ENCODE measurements at places on chromosomes 7 and 10.

GRCh38 chr7:17769918-17770317 is 170.4 kb downstream of the SNX13 start:
- peak; percentile 59 for DNase-seq

DNA sequence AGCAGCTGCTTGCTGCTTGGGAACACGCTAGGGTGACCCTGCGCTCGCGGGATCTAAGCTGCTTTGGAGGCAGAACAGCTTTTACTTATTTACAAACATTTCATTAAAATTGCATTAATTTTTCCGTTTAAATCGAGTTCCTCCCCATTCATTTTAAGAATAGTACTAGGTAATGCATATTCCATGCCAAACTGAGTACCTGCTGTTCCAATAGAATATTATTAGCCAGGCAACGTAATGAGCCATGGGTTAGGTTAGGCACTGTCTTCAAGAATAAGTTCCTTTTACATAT is 860 bp downstream of the EXOC6 start:
- no peak for DNase-seq

DNA sequence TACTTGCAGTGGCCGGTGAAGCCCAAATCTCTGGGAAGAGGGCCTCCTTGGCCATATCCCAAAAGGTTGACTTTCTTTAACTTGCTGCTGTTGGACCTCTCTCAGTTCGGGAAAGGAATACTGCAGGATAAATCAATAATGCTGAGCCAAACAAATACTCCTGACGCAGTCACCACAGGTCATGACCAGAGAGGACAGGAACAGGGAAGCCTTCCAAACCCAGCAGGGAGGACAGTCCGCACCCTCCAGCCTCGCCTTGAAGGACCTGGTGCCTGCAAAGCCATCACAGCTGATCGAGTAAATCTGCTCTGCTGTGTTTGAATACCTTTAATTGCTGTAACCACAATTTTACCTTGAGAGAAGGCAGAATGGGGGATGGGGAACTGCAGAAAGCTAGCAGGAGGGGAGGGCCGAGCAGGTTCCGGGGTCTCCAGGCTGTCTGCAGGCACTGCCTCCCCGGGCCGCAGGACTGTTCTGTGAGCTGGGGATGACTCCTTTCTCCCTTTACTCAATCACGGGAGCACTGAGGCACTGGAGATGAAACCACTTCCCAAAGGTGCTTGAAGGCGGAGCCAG is 20.8 kb upstream of the INSIG1 start:
- no peak for DNase-seq

GRCh38 chr10:23927576-23928325 is 281.2 kb upstream of the KIAA1217 start:
- no peak for DNase-seq

GRCh38 chr10:6579904-6580278 is at the start of gene PRKCQ:
Gene PRKCQ, minus strand, starts transcription at chr10:6580276. Its CDS starts 65,141 bp downstream, at chr10:6515135.
- no peak for DNase-seq

DNA sequence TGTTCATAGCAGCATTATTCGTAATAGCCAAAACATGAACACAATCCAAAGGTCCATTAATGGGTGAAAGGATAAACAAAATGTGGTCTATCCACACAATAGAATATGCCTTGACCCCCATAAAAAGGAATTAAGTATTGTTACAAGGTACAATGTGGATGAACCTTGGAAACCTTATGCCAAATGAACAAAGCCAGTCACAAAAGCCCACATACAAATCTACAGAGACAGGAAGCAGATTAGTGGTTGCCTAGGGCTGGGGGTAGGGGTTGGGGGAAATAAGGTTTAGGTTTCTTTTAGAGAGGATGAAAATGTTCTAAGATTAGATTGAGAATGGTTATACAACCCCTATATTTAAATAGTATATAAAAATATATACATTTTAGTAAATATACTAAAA is 34.8 kb downstream of the PIP4K2A start:
- no peak for DNase-seq

- DNase-seq, result no peak
Observed at GRCh38 chr7:962401-963081, 8.1 kb upstream of the ADAP1 start.

GRCh38 chr10:43926875-43927406 is 278.3 kb upstream of the ZNF32 start:
- no peak for DNase-seq

- peak; percentile 16 for DNase-seq
Observed at GRCh38 chr7:43879477-43879876, 10.2 kb upstream of the MRPS24 start.

DNA sequence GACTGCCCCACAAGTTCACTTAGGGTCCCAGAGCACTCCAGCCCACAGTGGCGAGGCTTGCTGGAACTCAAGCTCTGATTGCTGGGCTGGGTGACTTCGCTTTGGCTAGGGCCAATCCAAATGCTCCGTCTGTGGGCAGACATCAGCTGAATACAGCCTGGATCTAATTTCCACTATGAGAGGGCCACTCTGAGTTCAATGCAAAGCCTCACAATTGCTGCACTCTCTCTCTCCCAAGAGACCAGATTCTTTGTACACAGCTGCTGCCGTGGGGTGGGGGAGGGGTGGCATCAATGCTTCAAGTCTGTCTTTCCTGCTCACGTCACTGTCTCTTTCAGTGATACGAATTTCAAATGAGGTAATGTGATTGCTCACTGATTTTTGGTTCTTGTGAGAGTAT is 47.3 kb upstream of the BPGM start:
- no peak for DNase-seq
